ENCODE measurements at places on chromosomes 1 and 21.

- DNase-seq: peak; percentile 57
Measured at GRCh38 chr1:32336963-32337675, 1.1 kb upstream of the MARCKSL1 start.

DNA sequence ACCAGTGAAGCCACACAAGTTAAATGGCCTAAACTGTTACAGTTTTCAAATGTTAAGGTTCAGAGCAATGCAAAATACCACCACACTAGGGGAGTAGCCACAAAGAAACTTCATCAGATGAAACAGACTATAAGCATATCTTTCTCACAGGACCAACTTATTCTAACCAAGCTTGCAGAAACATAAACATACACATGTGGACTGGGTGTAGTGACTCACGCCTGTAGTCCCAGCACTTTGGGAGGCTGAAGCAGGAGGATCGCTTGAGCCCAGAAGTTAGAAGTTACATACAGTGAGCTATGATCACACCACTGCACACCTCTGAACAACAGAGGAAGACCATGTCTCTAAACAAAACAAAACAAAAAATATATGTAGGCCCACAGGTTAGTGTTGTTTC is 17.3 kb downstream of the WDR47 start:
- DNase-seq: no peak

GRCh38 chr21:34994766-34995631 is 54.1 kb downstream of the RUNX1 start:
- no peak for DNase-seq

GRCh38 chr1:185087746-185088145 is 42.4 kb downstream of the RNF2 start:
- DNase-seq: no peak

GRCh38 chr1:25064465-25065240 is 134.6 kb upstream of the RUNX3 start:
- DNase-seq: no peak

- no peak for DNase-seq
Measured at GRCh38 chr1:73604739-73605138, 593.2 kb downstream of the LRRIQ3 start.

GRCh38 chr1:40094466-40095110 is 2.5 kb downstream of the PPT1 start:
- no peak for DNase-seq

GRCh38 chr1:3547055-3548005 is 64.0 kb downstream of the MEGF6 start:
- DNase-seq: no peak

DNA sequence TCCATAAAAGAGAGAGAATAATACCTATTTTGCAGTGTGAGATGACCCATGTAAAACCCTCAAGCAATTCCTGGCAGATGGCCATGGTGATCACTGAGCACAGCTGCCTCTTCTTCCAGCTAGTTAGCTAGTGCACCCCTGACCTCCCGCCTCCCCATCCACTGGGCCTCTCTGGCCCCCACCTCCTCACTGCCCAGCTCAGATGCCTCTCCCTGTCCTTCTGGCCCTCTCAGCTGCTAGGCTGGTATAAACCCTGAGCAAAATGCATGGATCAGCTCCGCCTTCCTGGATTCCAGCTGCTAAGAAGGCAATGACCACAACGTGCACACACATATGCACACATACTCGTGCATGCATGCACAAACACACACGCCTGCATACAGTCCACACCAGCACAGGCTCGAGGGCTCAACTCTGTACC is 117.2 kb downstream of the DMRTB1 start:
- no peak for DNase-seq

DNA sequence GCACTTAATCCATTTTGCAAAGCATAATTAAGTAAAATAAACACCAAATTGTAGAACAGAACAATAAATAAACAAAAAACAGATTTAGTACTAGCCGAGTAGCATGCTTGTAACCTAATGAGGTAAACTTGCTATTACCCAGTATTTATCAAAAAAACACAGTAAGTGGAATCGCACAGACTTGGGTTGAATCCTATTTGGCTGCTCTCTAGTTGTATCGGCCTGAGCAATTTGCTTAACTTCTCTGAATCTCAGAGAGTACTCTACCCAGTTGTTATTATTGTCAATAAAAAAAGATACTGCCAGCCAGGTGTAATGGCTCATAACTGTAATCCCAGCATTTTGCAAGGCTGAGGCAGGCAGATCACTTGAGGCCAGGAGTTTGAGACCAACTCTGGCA is 664.3 kb downstream of the ADGRL2 start:
- DNase-seq: no peak

GRCh38 chr1:6392809-6393399 is 663 bp downstream of the ACOT7 start:
- DNase-seq: no peak

DNA sequence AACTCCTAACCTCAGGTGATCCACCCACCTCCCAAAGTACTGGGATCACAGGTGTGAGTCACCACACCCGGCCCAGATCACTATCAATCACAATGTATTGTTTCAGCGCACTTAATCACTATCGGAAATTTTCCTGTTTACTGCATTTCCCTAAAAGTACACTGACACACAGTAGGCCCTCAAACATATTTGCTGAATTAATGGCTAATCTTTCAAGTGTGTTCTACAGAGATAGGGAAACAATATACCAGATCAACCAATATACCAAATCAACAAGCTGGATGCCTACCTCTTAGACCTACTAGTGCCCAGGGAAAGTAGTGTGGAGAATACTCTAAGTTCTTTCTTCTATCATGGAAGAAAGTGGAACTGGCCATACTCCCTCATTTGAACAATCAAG is 17.1 kb downstream of the UBR4 start:
- no peak for DNase-seq

DNA sequence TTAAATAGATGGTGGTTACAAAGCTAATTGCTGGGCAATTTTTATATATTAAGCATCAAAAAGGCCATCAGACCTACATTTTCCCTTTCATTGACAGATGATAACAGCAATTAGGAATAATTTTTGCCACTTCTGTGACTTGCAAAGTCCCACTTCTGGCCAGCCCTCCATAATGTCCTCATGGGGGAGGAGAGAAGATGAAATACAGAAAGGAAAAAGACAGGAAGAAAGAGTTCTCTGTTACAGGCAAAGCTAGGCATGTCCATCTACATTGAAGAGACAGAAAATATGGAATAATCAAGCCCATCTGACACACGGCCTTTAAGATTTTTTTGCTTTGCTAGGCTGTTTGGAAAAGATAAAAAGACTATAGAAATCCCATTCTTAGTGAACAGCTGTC is 108.0 kb downstream of the ENAH start:
- no peak for DNase-seq

- no peak for DNase-seq
Measured at GRCh38 chr1:18653916-18654315, 23.3 kb downstream of the PAX7 start.

DNA sequence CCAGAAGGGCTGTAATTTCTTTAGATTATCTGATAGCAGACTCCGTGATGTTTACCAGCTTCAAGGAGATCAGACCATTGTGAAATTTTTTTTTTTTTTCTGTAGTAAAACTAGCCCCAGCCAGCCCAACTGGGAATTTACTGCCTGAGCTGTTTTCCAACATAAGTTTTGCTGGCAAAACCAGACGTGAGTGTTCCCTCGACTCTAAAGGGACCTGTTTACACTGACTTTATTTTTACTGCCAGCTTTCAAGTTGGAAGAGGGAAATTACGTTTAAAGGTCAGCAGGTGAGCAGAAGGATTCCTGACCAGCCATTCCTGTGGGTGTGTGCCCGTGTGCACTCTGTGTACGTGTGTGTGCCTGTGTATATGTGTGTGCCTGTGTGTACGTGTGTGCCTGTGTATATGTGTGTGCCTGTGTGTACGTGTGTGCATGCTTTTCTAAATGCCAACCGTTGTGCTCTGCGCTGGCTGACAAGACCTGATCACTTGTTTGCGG is 374 bp downstream of the MAB21L3 start:
- DNase-seq: no peak

- DNase-seq: peak; percentile 54
Measured at GRCh38 chr21:38985568-38986378, 180.0 kb downstream of the ETS2 start.

DNA sequence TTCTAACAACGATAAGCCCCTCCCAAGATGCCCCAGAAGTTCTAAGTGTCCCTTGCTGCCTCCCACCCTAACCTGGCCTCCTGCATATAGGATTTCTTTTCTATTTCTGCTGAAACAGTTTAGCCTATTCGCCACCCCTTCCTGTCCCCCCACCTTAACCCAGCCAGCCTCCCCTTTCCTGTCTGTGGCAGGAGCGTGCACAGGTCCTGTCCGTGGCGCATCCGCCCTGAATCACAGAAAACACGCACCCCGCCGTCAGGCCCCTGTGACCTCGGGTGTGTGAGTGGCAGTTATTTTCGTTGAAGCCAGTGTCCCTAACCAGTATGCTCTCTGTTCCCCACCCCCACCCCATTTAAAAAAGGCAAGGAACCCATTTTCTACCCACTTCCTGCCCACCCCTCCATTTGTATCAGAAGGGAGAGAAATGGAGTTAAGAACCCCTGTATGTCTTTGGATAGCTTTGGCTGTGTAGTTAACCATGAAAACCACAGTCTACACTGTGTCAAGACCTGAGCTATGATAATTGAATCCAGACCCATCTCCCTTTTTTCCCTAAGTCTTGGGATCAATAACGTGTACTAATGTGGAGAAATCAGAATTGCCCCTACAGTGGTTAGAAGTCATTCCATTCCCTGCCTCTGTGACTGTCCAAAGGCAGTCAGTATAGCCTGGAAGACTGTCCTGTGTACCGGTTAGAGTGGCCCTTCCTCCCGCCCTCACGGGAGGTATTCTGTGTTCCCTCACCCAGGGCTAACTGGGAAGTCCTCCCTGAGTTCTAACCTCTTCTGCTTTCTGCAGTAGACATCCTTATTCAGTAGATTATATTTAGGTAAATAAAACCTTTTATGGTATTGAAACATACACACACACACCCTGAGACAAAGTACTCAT is 1.8 kb downstream of the PLEKHO1 start:
- DNase-seq: no peak

- DNase-seq: no peak
Measured at GRCh38 chr1:55317673-55318072, 102.5 kb upstream of the USP24 start.

DNA sequence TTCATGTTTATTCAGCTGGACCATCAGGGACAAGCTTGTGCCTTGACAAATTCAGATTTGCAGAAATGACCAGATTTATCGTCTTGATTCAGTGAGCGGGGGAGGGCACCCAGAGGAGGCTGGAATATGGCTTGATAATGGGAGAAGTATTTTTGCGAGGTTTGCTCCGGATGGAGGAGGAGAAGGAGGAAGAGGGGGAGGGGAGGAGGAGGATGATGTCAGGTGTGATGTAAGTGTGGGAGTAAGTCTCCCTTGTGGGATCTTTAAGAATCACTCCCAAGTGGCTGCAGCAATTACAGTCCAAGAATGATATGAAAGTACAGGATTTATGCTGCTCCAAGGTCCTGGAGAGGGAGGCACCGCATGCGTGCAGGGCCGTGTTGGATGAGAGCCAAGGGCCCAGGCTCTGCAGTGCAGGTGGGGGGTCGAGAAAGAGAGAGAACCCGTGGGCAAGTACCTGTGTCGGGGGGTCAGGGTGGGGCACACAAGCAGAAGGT is 5.6 kb upstream of the ZNF496 start:
- DNase-seq: no peak

DNA sequence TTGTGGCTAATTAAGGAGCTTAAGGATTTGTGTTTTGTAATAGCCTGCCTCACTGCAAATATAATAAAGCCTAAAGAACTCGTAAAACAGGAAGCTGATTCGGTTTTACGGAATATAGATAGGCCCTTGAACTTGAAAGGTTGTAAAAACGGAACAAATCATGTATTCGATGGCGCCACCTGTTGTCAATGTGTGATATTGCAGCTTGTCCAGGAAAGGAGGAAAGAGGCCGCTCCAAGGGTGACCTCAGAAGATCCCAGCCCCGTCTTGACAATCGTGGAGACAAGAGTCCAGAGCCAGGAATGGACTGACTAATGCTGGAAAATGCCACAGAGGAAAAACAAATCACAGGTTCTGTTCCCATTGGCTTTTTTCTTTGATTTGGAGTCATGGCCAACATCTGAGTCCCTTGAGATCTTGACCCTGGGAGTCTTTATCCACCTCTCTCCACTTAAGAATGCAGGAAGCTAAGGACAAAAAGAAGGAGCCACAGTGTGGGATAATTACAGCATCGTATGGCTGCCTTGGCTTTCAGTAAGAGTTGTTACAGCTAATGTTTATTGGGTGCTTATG is 7.0 kb upstream of the IGSF21 start:
- peak; percentile 28 for DNase-seq

DNA sequence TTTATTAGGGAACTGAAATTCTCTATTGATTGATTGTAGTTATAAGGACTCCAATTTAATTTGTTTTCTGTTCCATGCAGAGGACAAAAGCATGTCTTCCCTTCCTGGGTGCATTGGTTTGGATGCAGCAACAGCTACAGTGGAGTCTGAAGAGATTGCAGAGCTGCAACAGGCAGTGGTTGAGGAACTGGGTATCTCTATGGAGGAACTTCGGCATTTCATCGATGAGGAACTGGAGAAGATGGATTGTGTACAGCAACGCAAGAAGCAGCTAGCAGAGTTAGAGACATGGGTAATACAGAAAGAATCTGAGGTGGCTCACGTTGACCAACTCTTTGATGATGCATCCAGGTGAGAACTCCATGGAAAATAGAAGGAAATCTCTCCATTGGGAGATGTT is 1.5 kb downstream of the SETDB1 start:
- no peak for DNase-seq

GRCh38 chr1:111731956-111732355 is 7.2 kb downstream of the INKA2 start:
- no peak for DNase-seq

- DNase-seq: no peak
Measured at GRCh38 chr1:219412772-219413171, 200.1 kb downstream of the ZC3H11B start.

DNA sequence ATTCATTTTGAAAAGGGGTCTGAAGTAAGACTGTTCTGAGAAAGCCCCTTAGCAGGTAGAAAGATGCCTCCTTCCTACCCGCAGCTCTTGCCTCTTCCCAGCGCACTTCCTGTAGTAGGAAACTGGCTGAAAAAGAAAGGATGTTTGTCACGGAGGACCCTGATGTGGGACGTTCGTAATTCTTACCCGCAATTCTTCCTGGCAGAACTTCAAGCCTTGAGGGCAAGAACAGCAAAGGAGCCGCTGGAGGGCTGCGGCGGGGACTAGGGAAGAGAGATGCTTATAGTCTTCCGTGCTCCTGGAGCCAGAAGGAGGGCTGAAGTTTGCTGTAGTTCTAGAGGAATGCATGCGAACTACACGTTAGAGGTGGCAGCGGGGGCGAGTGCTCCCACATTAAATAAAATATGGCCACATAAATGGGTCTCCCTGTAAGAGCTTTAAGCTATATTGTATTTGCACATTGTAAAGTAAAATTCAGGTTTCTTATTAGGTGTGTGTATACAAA is 6.3 kb downstream of the C1orf53 start:
- DNase-seq: no peak

- DNase-seq: no peak
Measured at GRCh38 chr1:10232163-10232562, 21.8 kb downstream of the KIF1B start.

DNA sequence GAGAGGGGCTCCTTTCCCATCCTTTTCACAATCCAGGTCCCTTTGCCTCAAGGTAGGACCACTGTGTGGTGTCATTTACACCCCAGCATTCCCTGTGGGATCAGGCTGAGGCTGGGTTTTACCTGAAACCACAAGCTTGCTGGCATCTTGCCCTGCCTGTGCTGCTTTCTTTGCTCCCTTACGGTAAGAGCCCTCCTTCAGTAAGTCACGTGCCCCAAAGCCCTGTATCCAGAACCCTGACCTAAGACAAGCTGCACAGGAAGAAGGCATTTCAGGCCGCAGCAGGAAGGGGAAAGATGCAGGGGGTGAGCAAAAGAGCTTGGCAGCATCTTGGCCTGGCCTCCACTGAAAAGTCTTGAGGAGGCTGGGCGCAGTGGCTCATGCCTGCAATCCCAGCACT is 58.4 kb downstream of the KLHDC7A start:
- DNase-seq: no peak
